ENCODE measurements at places on chromosomes 2 and 18.
A peak's percentile ranks its signal among the peaks of the same experiment; 100 is the strongest.

- DNase-seq = no peak
These were observed 28.4 kb downstream of the AFF3 start for GRCh38 chr2:100113990-100114433.

GRCh38 chr2:84649487-84650142 is 133.3 kb downstream of the DNAH6 start:
- DNase-seq = no peak

- no peak for DNase-seq
These were observed 12.6 kb downstream of the ZNF804A start for GRCh38 chr2:184610891-184611290.

- DNase-seq = no peak
These were observed 309.3 kb upstream of the LRRTM4 start for GRCh38 chr2:77831471-77831870.

DNA sequence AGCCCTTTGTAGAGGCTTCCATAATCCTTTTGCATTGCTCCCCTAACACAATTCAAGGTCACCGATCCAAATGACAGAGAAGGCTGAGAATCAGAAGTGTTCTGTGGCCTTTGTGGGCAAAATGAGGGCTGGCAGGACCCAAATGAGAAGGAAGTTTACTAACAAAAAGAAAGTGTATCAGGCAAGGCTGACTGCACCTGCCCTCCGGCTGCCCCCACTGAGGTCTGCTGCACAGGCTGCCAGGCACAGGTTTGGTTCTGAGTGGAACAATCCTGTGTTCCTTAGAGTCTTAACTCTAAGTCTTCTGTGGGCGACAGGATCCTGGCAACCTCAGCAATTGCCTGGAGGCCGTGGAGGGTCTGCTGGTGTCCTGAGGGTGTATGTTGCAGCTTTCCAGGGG is 568.5 kb downstream of the CMPK2 start:
- no peak for DNase-seq

GRCh38 chr2:142495141-142495540 is 364.3 kb upstream of the LRP1B start:
- no peak for DNase-seq

GRCh38 chr18:23902396-23902795 is 112.2 kb upstream of the TTC39C start:
- no peak for DNase-seq

DNA sequence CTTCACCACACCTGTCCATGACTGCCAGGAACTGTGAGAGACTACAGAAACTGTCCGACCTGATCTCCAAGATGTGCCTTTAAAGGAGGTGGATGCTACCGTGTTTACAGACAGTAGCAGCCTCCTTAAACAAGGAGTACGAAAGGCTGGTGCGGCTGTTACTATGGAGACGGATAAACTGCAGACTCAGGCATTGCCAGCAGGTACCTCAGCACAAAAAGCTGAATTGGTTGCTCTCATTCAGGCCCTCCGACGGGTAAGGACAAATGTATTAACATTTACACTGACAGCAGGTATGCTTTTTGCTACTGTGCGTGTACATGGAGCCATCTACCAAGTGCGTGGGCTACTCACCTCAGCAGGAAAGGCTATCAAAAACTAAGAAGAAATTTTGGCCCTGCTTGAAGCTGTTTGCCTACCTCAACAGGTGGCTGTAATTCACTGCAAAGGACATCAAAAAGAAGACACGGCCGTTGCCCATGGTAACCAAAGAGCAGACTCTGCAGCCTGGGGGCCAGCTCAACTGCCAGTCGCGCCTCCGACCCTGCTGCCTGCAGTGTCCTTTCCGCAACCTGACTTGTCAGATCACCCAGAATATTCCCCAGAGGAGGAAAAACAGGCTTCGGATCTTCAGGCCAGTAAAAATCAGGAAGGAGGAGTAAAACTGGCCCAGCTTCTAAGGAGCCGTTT is 30.9 kb downstream of the SKA1 start:
- no peak for DNase-seq

DNA sequence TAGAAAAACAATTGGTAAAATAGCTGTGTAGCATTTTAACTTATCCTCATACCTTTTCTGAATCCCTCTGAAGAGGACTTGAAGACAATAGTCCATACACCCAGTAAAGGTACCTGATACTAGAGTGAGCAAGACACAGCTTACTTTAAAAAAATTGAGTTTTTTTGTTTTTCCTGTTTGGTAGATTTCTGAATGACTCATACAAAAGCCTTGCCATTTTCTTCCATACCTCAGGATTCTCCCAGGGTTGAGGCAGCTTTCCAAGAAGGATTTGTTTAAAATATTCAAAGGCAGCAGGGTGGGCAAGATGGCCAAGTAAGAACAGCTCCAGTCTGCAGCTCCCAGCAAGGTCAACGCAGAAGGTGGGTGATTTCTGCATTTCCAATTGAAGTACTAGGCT is 551.0 kb upstream of the LRATD1 start:
- peak; percentile 1 for DNase-seq

DNA sequence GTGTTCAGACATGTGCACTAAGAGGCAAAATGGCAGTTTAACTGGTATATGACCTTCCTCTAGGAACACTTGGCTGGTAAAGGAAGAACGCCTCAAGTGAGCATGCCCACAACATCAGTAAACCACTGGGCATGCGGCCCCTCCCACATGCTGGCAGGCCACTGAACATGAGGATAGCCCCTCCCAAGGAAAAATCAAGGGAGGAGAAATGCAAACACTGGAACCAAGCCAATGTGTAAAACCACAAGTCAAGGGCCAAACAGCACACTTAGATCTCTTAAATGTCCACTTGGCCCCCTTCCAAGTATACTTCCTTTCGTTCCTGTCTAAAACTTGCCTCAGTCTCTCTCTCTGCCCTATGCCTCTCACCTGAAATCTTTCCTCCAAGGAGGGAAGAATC is 980.8 kb downstream of the TSN start:
- DNase-seq = peak; percentile 48

DNA sequence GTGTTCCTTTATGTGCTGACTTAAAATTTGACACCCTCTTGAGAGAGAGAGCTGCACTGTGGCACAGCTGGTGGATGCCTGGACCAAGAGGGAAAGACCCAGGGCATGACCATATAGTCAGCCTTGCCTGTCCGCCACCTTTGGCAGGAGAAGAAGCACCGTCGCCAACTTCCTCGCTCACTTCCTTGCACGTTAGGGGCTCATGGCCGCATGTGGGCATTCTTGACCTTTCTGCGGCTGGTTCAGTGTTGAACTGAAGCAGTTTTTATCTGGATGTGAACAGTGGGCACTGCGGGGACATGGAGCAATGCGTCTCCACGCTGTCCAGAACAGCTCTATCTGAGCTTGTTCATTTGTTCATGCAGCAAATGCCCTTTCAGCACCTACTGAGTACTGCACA is 66.9 kb downstream of the TRAPPC12 start:
- DNase-seq = no peak

DNA sequence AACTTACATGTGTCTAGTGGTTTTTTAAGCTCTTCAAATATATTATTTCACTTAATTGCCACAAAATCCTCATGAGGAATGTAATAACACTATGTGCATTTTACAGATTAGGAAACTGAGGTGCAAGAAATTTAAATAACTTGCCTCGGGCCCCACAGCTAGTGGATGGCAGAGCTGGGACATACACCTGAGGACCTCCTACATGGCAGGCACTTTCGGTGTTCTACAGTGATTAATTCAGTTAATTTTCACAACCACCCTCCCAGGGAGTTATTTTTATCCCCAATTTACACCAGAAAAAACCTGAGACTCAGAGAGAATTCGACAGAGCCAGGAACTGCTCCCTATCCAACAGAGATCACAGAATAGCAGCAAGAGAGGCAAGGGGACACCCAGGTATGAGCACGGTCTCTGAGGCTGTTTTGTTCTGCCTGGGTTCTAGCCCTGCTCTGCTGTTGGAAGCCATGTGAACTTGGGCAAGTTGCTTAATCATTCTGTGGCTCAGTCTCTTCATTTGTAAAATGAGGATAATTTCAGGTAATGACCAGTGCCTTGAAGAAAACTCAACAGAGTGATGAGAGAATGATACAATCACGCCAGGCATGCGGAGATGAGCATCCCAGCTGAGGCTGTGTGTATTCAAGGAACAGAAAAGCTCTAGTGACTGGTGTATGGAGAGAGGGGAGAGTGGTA is 82.3 kb downstream of the MYCN start:
- DNase-seq = no peak

- peak; percentile 85 for DNase-seq
These were observed 43.4 kb upstream of the DNAJC10 start for GRCh38 chr2:182672466-182673165.

Measured in choroid plexus epithelial cell (primary cell).